ENCODE measurements at places on chromosomes 16 and 17. TPM values are rescaled to one million over a fixed set of nuclear protein-coding genes. Genes with fewer than 3 reads are reported as not detected.

GRCh38 chr16:85673529-85674417 is 15.0 kb downstream of the GINS2 start:
- no peak for DNase-seq

GRCh38 chr16:23040246-23040645 is 109.0 kb downstream of the USP31 start:
- no peak for DNase-seq

- no peak for DNase-seq
Measured at GRCh38 chr16:31077592-31078396, 3.6 kb downstream of the ZNF646 start.

HSD17B1 gene
- 0.49 TPM for total RNA-seq

DNA sequence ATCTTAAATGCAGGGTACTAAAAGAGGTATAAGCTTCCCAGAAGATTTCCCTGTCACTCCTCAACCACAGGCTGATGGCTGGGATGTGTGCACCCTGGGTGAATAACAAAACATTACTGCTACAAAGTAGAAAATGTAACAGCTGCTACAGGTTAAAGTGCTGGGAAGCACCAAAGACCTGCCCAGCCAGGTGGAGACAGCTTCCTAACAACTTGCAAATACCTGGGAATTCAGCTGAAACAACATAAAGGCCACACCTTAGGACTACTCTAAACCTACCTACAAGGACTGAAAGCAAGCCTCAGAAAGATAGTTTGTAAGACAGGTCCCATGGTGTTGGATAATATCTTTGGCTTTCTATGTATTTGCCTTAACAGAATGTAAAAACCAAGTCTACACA is 118.5 kb downstream of the CEP112 start:
- no peak for DNase-seq

DNA sequence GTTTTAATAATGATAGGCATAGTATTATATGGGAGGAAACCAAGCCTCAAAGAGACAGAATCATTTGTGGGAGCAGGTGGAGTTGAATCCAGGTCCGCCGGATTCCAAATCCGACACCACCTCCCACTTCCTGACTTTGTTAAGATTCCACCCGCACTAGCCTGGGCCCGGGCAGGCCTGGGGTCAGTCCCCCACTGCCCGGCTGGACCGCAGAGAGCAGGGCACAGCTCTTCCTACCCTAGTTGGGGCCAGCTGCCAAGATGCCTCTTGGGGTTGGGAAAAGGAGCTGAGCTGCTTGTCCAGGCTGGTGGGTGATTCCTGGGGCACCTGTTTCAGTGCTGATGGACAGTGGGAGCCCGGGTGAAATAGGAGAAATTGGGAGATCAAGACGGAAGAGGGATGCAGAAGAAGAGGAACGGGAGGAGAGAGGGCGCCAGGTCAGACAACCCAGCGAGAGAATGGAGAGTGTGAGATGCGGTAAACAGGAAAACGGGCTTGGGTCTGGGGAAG is 53.9 kb downstream of the OR1D5 start:
- no peak for DNase-seq

- DNase-seq, result no peak
Measured at GRCh38 chr16:61792194-61792909, 243.9 kb downstream of the CDH8 start.

C17orf107 gene
- 3.6 TPM for total RNA-seq

CD300LB gene
- not detected for total RNA-seq

LGALS9B gene
- not detected for total RNA-seq

DNA sequence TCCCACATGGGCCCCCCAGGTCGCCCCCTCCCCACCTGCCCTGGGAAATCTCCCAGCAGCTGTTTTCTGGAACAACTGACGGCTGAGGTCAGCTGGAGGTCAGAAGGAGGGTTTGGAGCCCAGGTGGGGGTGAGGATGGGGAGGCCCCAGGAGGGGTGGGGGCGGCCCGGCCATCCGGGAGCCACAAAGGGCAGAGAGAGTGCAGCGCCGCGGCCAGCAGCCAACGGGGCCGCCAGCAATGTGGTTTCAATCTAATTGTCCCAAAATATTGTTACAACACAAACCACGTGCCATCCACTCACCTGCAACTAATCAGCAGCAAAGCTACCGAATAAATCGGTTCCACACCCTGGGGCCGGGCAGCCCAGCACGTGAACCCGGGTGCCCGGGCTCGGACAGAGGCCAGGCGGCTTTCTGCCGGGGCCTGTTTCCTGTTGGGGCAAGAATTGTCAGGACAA is 28.3 kb upstream of the SLC38A10 start:
- DNase-seq, result no peak

KRT32 gene
- not detected for total RNA-seq

SOX9 gene
- total RNA-seq, result not detected

DNA sequence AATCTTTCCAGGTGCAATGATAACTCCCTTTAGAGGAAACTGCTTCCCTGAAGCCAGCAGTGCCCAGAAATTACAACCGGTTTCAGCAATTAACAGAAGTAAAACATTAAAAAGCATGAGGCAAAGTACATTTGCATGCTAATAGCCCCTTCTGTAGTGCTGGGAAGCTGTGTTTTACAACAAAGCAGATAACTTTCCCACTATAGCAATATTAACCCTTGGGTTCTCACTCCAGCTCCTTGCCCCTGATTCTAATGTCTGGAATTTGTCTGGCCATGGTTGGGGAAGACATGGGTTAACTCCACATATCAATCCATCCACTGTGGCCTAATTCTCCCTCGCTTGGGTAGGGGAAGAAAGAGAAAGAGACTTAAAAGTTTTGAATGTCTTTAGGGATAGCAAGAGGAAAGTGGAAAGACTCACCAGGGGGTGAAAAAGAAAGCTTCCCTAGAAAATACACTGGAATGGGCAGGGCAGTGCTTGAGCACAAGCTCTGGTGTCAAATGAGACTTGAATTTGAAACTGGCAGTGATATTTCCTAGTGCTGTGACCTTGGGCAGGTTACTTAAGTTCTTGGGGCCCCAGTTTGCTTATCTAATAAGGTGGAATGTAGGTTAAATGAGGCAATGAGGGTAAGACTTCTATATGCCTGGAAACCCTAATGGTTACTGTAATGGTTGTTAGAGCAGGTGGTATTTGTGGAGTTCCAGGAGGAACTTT is 102.0 kb downstream of the SOX9 start:
- no peak for DNase-seq

FOXF1 gene
- total RNA-seq, result not detected

DNA sequence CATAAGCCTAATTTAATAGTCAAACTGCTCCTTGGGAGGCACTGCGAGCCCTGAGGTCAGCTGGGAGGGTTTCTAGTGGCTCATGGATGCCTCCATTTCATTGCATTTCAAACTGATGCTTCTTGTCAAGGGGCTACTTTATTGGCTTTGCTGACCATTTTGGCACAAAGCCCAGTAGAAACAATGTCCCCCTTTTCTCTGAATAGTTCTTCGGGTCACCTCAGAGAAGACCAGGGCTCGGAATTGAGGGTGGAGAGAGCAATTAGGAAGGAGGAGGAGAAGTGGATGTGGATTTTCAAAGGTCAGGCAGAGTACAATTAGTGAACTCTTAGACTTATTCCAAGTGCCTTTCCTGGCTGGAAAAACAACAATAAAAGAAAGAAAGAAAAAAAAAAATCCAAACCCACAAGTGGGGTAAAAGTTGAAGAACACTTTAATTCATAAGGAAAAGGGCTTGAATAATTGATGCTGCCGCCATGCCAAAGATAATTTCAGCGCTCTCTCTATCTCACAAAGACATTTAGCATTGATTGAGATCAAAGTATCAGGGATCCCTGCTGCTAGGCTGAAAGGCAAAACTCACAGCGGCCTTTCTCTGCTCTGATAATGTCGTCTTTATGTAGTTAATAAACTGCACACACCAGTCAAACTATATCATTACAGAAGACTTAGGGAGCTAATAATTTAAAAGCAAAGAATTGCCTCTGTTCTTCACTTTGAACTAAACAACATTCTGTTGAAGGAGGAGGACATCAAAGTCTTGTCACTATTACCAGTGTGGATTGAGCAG is 122.7 kb downstream of the RGS9 start:
- no peak for DNase-seq

Measured in activated CD8-positive, alpha-beta T cell treated with anti-CD3 and anti-CD28 coated beads for 36 hours (primary cell).